Stimulated activated naive CD4-positive, alpha-beta T cell treated with Interleukin-2 at 50 U/mL for 16 hours (primary cell): ENCODE measurements at places on chromosomes 12 and 14.

GRCh38 chr12:4379405-4379804 is at the start of gene FGF23:
Gene FGF23, minus strand, starts transcription at chr12:4379712. Its CDS starts 130 bp downstream, at chr12:4379582.
- no peak for DNase-seq

- no peak for DNase-seq
Measured at GRCh38 chr12:70154960-70155589, 88.2 kb upstream of the CNOT2 start.

GRCh38 chr12:52913431-52913821 is 8.6 kb upstream of the KRT8 start:
- DNase-seq = no peak

- no peak for DNase-seq
Measured at GRCh38 chr14:30210630-30211029, 283.0 kb upstream of the PRKD1 start.

DNA sequence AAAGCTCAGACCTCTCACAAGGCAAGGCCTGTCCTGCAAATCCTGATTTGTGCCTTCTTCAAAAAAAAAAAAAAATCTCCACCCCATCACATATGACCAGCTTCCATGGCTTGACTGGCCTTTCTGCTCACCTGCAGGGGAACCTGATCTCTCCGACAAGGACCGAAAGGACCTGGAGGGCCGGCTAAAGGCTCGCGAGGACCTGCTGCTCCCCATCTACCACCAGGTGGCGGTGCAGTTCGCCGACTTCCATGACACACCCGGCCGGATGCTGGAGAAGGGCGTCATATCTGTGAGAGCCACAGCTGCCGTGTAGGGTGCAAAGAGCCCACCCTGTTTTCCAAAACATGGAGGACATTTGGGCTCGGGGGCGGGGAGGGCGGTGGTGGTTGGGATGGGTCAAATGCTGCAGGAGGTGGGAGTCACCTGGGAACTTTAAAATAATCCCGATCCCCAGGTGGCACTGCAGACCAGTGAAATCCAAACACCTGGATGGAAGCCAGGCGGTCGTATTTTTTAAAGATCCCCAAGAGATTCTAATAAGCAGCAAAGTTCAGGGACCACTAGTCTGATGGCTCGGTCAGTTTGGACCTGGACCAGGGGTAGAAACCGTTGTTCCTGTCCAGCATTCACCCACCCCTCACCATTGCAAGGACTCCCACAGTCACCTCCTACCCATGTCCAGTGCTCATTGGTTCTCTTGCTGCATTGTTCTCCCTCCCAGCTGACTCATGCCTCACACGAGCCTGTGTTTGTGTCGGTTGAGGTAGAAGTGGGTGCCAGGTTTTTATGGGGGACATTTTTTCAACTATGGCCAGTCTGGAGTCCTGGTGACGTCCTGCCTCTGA is 44.8 kb downstream of the FOXN4 start:
- peak; percentile 28 for DNase-seq
